ENCODE measurements at places on chromosomes 6 and 20. TPM values are rescaled to one million over a fixed set of nuclear protein-coding genes. Genes with fewer than 3 reads are reported as not detected.

HECA gene
- total RNA-seq = 125 TPM

FAM217B gene
- 35.2 TPM for total RNA-seq

OVOL2 gene
- total RNA-seq = not detected

FAM50B gene
- 12.0 TPM for total RNA-seq

BPIFB2 gene
- total RNA-seq = 0.29 TPM

TNFRSF6B gene
- total RNA-seq = 1.5 TPM

SYNDIG1 gene
- total RNA-seq = not detected

PHF10 gene
- 77.8 TPM for total RNA-seq

C6orf163 gene
- total RNA-seq = 2.7 TPM

JPH2 gene
- not detected for total RNA-seq

SNTA1 gene
- total RNA-seq = 4.4 TPM

CCHCR1 gene
- 28.1 TPM for total RNA-seq

SPATS1 gene
- not detected for total RNA-seq

FOXP4 gene
- 7.4 TPM for total RNA-seq

DYNLT2 gene
- 2.0 TPM for total RNA-seq

ENPP1 gene
- total RNA-seq = 0.18 TPM

SIRPB1 gene
- total RNA-seq = 6.2 TPM

ME1 gene
- total RNA-seq = 1.0 TPM

COL10A1 gene
- total RNA-seq = not detected

ZBTB9 gene
- 3.9 TPM for total RNA-seq

HLA-G gene
- 0.53 TPM for total RNA-seq

LY6G6F gene
- total RNA-seq = not detected

HRH3 gene
- total RNA-seq = not detected

DPPA5 gene
- not detected for total RNA-seq

TRIM26 gene
- 46.4 TPM for total RNA-seq

STK4 gene
- total RNA-seq = 244 TPM

SNAP25 gene
- not detected for total RNA-seq

LRRC1 gene
- total RNA-seq = 2.8 TPM

DDR1 gene
- 19.3 TPM for total RNA-seq

AIG1 gene
- total RNA-seq = 7.6 TPM
